RKO (cell line): ENCODE measurements at places on chromosomes 2 and 18.

GRCh38 chr2:118686346-118686745, 161.1 kb downstream of the EN1 start:
- no peak for DNase-seq

DNA sequence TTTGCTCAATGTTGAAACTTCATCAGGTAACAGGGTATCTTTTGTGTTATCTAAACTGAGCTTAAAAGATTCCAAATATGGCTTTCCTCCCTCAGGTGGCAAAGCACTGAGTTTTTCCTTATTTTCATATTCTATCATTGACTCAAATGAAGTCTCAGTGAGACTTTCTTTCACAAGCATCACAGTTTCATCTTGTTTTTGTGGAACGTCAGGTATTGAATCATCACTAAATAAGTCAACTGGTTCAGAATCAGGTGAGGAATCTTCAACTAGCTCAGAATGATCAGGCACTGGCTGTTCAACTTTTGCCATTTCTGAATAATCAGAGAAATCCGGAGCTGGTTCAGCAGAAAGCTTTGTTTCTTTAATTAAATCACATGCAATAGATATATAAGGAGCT, 24.6 kb downstream of the RTN4 start:
- no peak for DNase-seq

- no peak for DNase-seq
These were observed 79.5 kb downstream of the POLR1A start for GRCh38 chr2:86025976-86026743.

DNA sequence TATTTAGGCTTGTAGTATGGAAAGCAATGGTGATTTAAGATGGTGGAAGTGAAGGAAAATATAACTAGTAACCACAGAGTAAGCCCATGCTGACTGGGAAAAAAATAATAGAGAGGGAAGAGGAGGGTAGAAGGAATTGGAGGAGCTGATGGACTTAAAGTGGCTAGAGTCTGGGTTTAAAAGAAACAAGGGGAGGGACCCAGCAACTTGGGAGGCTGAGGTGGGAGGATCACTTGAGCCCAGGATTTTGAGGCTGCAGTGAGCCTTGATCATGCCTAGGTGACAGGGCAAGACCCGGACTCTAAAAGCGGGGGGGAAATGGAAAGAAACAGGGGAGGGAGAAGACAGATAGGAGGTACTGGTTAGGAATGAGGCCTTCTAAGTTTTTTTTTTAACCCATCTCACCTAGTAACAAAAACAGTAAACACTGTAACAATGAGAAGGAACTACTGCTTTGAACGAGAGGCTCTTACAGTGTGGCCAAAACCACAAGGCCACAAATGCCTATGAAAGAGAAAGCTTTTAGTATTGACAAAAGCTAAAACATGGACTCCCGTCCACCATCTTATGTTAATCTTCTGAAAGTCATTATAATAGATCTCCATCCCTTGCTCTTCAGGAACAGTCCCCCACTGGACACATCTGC, 26.6 kb downstream of the METTL8 start:
- no peak for DNase-seq

DNA sequence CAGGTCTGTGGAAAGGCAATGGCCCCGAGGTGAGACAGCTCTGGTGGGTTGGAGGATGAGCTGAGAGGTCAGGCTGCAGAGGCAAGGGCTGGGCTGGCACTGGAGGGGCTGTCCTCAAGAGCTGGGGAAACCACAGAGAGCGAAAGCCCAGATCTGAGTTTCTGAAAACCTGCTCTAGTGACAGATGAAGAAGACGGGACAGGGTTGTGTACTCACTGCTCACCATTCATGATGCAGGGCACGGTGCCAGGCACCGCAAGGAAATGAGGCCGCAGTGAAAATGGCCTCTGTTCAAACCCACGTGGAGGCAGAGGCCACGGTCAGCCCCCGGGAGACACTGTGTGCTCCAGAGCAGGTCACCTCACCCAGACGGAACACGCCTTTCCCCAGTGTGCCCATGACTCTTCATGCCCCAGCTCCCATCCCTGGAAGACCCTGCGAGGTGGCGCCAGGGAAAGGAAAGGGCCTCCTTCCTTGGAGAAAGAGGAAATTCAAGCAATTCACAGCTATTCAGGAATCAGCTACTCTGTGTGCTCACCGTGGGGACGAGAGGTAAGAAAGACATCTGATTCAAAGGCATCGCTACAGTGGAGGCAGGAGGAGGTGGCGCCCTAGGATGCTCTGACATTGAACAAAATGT, 24.3 kb upstream of the ID2 start:
- DNase-seq: no peak

- no peak for DNase-seq
These were observed 29.9 kb downstream of the ZEB2 start for GRCh38 chr2:144490017-144490416.

GRCh38 chr2:3197308-3197707, 180.3 kb downstream of the EIPR1 start:
- no peak for DNase-seq

DNA sequence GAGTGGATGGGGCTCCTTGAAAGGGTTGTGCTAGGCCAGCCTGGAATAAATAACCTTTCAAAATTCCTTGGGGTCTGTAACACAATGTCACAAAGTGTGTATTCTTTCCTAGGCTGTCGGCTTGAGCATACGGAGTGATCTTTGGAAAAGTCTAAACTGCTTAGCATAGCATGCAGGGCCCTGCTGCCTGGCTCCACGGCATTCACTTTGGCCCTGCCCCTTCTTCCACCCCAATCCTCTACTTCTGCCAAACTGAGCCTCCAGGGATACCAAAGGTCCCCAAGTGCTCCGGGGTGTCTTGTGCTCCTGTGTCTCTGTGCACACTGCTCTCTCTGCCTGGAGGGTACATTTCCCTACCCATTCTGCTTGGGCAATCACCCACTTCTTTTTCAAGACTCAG, 196.1 kb downstream of the LTBP1 start:
- no peak for DNase-seq

GRCh38 chr2:55391155-55391554, 28.5 kb downstream of the CCDC88A start:
- DNase-seq: no peak

GRCh38 chr2:215982465-215982875, 30.9 kb downstream of the MREG start:
- DNase-seq: peak; percentile 98

- DNase-seq: no peak
These were observed 591.3 kb upstream of the ZNF804A start for GRCh38 chr2:184006998-184007397.

DNA sequence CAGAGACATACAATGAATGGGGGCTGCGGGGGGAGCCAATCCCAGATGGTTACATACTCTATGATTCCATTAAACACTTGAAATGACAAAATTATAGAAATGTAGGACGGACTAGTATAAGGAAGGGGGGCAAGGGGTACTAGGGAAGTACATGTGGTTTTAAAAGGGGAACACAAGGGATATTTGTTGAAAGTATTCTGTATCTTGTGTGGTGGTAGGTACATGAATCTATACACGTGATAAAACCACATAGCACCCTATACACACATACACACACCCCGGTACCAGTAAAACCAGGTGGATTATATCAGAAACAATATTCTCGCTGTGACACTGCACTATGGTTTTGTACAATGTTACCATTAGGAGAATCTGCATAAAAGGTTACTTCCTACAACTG, 45.4 kb downstream of the ASXL2 start:
- no peak for DNase-seq

GRCh38 chr2:157596992-157597681, 31.5 kb downstream of the ACVR1C start:
- no peak for DNase-seq

GRCh38 chr2:85783796-85784195, 30.0 kb downstream of the ATOH8 start:
- no peak for DNase-seq

GRCh38 chr2:241460631-241461030, 47.8 kb downstream of the STK25 start:
- DNase-seq: no peak

DNA sequence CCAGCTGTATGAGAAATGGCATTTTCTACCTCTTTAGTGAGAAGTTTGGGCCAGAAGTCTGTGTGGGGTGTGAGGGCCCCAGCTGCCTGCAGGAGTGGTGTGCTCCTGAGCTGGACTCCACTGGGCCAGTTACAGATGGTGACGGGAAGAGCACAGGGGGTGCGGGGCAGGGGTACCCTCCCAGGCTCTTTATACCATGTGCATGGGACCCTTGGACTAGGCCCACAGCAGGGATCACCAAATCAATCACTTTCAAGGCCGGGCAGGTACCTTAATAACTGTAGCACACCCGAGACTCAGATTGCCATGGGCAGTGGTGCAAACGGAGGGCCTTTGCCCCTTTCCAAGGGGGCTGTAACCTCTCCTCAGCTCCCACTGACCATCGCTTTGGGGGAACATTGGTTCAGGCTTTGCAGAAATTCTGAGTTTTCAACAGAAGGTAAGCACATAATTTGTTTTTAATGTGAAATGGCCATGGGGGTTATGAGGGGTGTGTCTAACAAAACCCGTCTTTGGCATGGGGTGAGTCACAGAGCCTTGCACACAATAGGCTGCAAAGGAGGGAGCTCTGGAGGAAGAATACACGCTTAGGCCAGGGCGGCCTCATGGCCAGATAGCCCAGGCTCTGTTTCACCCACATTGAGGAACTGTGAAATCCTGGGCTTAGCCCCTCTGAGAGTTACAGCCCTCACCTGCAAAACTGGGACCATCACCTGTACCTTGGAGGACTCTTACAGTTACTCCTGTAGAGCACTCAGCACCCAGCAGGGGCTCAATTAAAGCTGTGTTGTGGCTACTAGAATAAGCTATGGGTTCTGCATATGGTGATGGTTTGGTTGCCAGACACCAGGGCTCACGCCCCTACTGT, 141.0 kb upstream of the BCL2L11 start:
- DNase-seq: no peak

- DNase-seq: no peak
These were observed 191.8 kb downstream of the FTCDNL1 start for GRCh38 chr2:199659207-199659606.

GRCh38 chr2:74406035-74406434, 15.4 kb downstream of the C2orf81 start:
- DNase-seq: no peak

DNA sequence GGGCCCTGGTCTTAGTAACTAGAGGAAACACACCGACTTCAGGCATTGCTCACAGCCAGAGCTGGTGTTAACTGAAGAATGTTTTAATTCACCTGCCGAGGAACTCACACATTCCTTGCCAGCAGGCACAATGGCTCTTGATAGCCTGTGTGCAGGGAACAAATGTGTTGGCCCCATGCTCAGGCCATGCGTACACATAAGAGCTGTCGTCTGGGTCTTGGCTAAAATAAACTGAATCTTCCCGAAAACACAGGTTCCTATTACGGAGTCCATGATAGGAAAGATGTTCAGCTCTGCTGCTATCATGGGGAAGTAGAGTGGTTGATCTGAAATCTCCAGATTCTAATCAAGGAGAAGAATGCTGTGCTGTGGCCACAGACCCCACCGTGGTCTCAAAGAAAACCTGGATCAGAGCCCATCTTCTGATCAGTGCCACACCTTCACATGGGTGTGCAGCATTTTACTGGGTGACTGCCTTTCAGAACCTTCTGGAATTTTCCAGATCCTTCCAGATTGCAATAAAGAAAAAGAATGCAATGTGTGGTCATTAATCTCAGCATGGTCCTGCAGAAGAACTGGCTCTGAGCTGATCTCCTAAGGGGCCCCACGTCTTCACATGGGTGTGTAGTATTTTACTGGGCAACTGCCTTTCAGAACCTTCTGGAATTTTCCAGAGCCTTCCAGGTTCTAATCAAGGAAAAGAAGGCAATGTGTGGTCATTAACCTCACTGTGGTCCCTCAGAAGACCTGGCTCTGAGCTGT, 17.2 kb downstream of the MBP start:
- no peak for DNase-seq

- no peak for DNase-seq
These were observed 39.3 kb downstream of the RTN4 start for GRCh38 chr2:55010915-55011314.

DNA sequence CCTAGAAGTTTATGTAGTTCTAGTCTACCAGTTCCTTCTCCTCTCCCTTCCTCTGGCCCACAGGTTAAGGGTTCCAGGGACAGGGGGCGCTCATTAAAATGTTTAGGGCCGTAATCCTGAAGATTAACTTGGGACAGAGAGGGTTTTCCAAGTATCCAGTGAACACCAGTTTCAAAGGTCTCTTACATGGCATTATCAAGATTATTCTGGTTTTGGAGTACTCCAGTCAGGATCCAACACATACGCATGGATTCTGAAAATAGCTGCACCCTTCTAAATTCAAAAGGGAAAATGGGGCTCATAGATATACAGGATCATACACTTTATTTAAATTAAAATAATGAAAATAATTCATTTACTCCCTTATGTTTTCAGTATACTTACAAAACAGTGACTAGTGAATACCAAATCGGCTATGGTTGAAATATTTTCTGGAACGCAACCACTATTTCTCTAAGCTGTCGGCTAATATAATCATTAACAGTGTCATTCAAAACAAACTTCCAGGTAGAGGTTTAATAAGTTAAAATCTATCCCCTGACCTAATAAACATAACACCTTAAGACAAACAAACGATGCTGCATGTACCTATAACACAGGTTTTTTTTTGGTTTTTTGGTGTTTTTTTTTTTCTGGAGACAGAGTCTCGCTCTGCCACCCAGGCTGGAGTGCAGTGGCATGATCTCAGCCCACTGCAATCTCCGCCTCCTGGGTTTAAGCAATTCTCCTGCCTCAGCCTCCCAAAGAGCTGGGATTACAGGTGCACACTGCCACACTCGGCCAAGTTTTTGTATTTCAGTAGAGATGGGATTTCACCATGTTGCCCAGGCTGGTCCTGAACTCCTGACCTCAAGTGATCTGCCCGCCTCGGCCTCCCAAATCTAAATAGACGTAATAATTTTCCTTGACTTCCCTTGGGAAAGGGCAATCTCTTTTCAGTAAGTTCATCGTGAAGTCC, 44.7 kb downstream of the MGAT4A start:
- no peak for DNase-seq

DNA sequence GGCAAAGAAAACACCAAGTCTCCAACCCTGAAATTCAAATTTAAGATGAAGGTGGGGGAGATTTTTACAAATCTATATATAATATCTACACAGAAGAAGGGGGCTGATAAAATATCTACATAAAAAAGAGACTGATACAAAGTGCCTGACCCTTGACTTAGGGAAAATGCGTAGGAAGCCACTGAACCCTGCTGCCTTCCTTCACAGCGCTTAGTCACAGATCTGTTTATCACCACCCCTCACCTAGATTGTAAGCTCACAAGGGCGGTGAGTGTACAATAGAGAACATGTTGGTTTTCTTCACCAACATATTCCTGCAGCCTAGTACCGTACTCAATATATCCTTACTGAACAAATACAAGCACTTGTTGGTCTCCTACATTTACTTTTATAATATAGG, 54.3 kb downstream of the NOL10 start:
- DNase-seq: no peak

- DNase-seq: peak; percentile 94
These were observed 85.8 kb upstream of the HPCAL1 start for GRCh38 chr2:10216677-10217488.

GRCh38 chr2:26333293-26333692, 12.7 kb upstream of the SELENOI start:
- DNase-seq: no peak

GRCh38 chr18:23053776-23054457, 81.4 kb upstream of the CABLES1 start:
- DNase-seq: no peak

GRCh38 chr2:15570104-15570503, 9.0 kb upstream of the NBAS start:
- DNase-seq: no peak

GRCh38 chr18:5388896-5389295, 93.4 kb upstream of the ZBTB14 start:
- no peak for DNase-seq
